A549 treated with Hydrocortisone at 1 μM for 4 hours (cell line): ENCODE measurements at places on chromosomes 2 and 18. TPM values are rescaled to one million over a fixed set of nuclear protein-coding genes. Genes with fewer than 3 reads are reported as not detected.

CFAP210 gene
- total RNA-seq: 0.30 to 0.44 TPM (median 0.33 TPM) in 5 replicates

STON1 gene
- total RNA-seq: 0.32 to 0.52 TPM (median 0.40 TPM) in 5 replicates

LBX2 gene
- 2.4 to 4.3 TPM (median 3.6 TPM) in 5 replicates for total RNA-seq

AAK1 gene
- total RNA-seq: 9.8 to 17.5 TPM (median 13.8 TPM) in 5 replicates

CRYGC gene
- not detected in 5 replicates for total RNA-seq

INO80B gene
- 44.8 to 56.4 TPM (median 51.5 TPM) in 5 replicates for total RNA-seq

TCF23 gene
- total RNA-seq: not detected in 5 replicates

GAREM2 gene
- total RNA-seq: 5.8 to 8.5 TPM (median 7.0 TPM) in 5 replicates

ASTL gene
- total RNA-seq: not detected in 5 replicates

ZSWIM2 gene
- total RNA-seq: not detected in 5 replicates

IL1A gene
- 0.17 to 0.24 TPM (median 0.23 TPM) in 5 replicates for total RNA-seq

GPR39 gene
- total RNA-seq: 6.8 to 7.6 TPM (median 7.0 TPM) in 5 replicates

SLC16A14 gene
- total RNA-seq: 0.75 to 1.4 TPM (median 0.83 TPM) in 5 replicates

NAT8 gene
- total RNA-seq: not detected in 5 replicates

REG3A gene
- total RNA-seq: not detected in 5 replicates

CFC1 gene
- total RNA-seq: 0.09 to 0.10 TPM in 2 of 5 replicates, not detected in the others
